Stimulated activated CD8-positive, alpha-beta memory T cell treated with anti-CD3 and anti-CD28 coated beads, Interleukin-15, amount 100 ng/mL, for 1 hour (primary cell): ENCODE measurements at places on chromosomes 16 and 17.
A peak's percentile ranks its signal among the peaks of the same experiment; 100 is the strongest.

- no peak for DNase-seq
Measured at GRCh38 chr16:26816885-26817571, 249.7 kb upstream of the C16orf82 start.

DNA sequence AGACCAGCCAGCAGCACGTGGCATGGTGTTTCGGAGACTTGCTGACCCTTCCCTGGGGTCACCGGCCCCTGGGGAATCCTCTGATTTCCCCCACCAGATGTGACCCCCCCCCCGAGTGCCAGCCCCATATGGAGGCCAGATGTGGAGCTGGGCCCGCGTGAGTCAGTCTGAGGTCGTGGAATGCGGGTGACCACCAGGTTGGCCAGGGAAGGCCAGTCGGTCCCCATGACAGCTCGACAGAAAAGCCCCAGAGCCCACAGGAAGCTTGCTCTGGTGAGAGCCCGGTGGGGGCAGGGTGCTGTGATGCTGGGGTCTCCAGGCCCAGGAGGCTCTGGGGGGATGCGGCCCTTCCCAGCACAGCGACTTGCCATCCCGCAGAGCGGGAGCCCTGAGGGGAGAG, 209.0 kb downstream of the NTN1 start:
- no peak for DNase-seq

GRCh38 chr16:78365366-78365765, 265.9 kb downstream of the WWOX start:
- DNase-seq = no peak

DNA sequence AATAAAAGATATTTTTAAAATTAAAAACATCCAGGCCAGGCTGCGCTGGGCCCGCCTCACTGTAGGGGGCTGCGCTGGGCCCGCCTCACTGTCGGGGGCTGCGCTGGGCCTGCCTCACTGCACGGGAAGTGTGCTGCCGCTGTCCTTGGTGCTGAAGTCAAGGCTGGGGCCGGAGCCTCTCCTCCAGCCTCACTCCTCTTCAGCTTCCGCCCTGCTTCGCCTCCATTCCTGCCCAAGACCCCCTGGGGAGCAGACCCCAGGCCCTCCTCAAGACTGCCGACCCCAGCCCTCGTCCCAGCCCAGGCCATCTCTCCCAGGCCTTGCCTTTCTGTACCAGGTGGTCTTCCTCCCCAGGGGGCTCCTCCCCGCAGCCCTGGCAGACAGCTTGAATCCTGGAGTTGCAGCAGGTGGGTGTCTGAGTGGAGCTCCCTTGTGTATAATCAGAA, 26.2 kb downstream of the ENDOV start:
- peak; percentile 20 for DNase-seq

DNA sequence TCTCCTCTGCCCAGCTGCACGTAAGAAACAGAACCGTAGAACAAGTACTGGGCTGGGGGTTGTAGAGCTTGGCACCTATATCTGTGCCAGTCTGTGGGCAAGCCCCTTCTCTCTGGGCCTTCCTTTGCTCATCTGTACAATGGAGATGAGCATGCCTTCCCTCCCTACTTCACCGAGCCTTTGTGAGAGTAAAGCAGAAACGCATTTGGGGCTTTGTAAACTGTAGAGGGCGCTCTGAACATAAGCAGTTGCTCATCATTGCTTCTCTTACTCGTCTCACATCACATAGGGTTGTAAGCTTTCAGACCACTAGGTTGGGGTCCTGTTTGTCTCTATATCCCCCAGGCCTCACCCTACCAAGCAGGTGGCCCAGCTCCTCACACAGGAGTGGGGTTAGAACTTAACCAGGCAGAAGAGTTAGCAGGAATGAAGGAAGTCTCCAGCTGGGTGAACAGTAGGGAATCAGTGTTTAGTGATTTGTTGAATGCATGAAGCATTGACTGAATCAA, 15.1 kb downstream of the SAMD14 start:
- DNase-seq = no peak

DNA sequence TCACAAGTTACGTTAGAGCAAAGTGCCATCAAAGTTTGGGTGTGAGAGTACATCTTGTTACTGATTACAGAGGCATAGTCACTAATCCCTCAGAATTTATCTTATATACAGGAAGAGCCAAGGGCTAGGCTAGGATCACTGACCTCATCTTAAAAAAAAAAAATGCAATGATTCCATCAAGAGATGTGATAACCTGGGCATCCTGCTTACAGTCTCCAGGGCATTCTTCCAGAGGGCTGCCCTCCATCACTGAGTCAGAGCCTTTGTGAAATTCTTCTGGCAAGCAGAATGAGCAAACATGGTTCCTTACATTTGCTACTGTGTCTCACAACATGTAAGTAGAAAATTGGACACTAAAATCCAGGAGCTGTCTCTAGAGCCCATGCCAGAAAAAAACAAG, 410.6 kb downstream of the ZFHX3 start:
- DNase-seq = no peak

DNA sequence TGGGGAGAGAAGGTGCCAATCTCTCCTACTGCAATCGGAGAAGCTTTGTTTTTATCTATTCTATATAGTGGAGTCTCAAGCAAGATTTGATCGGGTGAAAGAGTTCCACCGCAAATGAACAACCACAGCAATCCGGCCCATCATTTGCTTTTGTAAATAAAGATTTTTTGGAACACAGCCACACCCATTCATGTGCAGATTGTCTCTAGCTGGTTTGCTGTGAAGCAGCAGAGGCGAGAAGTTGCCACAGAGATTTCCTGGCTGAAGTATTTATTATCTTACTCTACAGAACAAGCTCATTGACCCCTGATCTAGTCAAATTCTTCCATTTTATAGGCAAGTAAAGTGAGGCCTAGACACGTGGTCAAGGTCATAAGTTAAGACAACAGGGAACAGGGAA, 195.5 kb upstream of the TNRC6C start:
- DNase-seq = no peak

GRCh38 chr17:64273006-64273405, 9.9 kb upstream of the TEX2 start:
- DNase-seq = no peak

- no peak for DNase-seq
Measured at GRCh38 chr17:69460963-69461922, 46.7 kb downstream of the MAP2K6 start.

DNA sequence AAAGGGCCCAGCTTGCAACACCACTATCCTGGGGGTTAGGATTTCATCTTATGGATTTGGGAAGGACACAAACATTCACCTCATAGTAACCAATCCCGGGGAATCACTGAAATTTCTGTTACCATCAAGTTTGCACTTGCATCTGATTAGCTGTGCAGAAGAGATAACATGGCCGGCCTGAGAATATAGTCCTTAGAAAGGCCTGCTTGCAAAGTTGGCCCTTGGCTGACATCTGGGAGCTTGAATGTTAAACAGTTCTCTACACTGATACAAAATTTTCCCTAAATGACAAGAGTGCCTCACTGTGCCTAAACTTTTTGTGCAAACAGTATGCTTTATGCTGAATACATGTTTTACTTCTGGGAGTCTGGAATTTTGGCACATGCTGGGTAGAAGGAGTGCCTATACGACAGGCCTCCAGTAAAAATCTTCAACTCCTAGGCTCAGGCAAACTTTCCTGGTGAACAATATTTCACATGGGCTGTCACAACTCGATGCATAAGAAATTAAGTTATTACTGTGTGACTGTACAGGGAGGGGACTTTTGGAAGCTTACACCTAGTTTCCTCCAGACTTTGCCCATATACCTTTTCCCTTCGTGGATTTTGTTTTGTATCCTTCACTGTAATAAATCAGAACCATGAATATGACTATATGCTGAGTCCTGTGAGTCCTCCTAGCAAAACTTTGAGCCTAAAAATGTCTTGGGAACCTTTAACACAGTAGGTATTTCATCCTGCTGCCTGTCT, 31.3 kb downstream of the TBC1D3B start:
- DNase-seq = no peak

GRCh38 chr16:20673882-20674683, 23.4 kb downstream of the ACSM1 start:
- DNase-seq = no peak

GRCh38 chr16:85003725-85004586, 7.4 kb downstream of the ZDHHC7 start:
- DNase-seq = no peak

DNA sequence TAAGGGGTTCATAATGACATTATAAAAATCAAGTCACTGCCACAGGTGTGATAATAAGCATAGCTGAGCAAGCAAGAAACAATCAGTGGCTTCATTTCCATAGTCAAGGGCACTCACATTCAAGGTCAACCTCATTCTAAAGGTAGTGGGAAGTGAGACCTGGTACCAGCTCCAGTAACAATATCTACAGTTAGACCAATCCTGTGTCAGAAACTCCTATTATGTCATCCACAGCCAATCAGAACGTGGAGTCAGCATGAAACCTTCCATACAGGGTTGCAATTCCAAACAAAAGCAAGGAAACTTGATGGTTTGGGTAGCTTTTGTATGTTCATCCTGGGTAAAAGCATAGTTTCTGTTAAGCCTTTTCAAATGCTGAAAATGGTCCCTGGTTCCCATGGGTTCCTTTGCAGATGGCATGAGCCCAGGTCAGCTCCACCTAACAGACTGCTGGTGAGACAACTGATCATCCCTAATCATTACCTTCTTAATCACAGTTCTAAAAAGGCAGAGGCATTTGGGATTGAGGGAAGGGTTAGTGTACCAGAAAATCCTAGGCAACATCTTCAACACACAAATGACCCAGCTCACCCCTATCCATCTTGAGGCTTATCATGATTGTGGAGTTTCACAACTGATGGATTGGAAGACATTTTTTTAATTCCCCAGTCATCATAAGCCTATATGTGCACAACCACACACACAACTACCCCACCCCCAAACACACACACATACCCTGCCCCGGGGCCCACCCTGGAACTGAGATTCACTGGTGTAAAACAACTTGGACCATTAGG, 30.4 kb downstream of the TEX2 start:
- no peak for DNase-seq

GRCh38 chr16:8611886-8612600, 9.5 kb upstream of the METTL22 start:
- DNase-seq = no peak

DNA sequence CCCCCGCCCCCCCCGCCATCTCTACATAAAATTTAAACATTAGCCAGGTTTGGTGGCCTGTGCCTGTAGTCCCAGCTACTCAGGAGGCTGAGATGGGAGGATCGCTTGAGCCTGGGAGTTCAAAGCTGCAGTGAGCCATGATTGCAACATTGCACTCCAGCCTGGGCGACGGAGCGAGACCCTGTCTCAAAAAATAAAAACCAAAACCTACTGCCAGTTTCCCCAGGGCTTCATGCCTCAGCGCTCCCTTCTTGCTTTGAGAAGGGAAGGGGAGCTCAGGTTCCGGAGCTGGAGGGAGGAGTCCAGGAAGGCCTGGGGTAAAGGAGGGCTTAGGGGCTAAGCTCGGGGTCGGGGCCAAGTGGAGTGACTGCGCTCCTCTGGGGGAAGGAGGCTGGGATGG, 20.5 kb downstream of the PLCD3 start:
- DNase-seq = no peak

GRCh38 chr16:46757339-46758050, 9.4 kb upstream of the MYLK3 start:
- DNase-seq = no peak

DNA sequence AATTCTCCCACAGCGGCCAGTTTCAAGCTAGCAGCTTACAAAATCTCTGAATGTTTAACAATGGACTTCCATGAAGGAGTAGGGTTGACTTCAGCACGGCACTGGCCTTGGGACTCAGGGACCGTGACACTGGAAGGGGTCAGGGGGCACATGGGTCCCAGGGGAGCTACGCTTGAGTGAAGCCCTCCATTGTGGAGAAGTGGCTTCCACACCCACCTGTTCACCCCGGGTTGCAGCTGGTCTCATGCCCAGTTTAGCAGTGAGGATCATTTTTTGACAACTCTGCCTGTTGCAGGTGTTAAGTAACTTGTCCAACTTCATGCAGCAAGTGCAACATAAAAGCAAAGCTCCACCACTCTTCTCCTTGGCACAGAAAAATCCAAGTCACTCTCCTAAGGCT, 510.2 kb downstream of the CDH13 start:
- DNase-seq = no peak

- no peak for DNase-seq
Measured at GRCh38 chr17:80106176-80106575, 4.8 kb downstream of the GAA start.

- DNase-seq = no peak
Measured at GRCh38 chr17:75551266-75551665, 25.8 kb downstream of the LLGL2 start.

DNA sequence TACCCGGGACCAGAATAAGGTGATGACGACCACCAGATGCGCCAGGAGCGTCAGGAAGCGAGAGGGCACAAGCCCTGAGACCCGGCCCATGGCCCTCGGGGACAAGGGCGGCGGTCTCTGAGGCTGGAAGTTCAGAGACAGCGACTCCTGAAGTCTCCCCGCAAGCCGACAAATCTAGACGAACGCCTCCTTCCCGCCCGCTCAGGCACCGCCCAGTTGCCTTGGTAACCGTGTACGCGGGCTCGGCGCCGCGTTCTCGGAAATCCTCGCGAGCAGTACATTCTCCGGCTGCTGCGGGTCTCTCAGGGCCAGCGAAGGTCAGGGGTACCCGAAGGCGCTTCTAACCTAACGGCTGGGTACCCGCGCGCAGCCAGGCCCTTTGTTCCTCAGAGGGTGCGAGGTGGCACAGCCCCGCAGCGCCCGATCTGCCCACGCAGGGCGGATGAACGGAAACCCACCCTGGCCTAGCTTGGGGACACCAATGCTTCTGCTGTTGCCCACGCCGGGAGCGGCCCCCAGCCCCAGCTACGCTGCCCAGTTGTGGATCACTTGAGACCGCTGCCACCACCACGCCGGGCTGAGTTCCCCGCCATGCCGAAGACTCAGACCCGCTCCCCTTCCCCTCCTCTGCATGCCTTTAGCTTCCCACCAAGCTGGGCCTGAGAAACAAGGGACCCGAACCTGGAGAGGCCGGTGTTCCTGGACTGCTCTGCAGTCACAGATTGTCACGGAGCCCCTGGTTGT, at the start of gene TMEM107:
TMEM107 (minus strand) TSS at position 184 of the 744 bp plus-strand sequence; CDS start at position 90, 94 bp downstream.
- no peak for DNase-seq

DNA sequence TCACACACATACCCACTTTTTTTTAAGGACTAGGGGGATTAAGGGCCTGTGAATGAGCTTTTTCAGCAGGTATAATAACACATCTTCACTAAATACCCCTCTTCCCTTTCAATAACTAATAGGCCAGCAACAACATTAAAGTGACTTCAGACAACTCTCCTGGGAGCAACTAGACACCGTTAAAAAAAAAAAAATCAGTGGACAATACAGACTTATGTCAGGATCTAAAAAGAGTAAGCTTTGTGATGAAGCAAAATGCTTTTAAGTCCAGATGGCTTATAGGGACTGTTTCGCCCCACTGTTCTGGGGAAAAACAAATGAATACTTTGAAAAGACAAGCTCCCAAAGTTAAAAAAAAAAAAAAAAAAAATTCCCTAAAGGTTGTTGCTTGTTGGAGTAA, 29.0 kb downstream of the SPAG9 start:
- DNase-seq = no peak

DNA sequence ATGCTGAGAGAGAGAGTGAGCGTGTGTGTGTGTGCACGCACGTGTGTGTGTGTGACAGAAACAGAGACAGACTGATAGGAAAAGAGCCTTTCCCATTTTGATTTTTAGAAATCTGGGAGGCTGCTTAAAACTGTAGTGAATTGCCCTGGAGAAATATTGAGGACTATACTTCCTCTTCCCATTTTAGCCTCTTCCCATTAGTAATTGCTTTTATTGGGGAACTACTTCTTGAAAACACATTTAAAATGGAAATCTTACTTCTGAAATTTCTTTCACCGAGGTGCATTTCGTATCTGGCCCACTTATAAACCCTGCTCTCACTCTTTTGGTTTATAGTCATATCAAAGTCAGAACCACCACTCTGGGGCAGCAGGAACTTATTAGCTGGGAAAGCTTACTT, 47.1 kb downstream of the NUP93 start:
- DNase-seq = no peak

GRCh38 chr17:65589321-65589720, 27.9 kb upstream of the AXIN2 start:
- DNase-seq = no peak
